DMS153 (cell line): ENCODE measurements at places on chromosomes 12 and 14.

DNA sequence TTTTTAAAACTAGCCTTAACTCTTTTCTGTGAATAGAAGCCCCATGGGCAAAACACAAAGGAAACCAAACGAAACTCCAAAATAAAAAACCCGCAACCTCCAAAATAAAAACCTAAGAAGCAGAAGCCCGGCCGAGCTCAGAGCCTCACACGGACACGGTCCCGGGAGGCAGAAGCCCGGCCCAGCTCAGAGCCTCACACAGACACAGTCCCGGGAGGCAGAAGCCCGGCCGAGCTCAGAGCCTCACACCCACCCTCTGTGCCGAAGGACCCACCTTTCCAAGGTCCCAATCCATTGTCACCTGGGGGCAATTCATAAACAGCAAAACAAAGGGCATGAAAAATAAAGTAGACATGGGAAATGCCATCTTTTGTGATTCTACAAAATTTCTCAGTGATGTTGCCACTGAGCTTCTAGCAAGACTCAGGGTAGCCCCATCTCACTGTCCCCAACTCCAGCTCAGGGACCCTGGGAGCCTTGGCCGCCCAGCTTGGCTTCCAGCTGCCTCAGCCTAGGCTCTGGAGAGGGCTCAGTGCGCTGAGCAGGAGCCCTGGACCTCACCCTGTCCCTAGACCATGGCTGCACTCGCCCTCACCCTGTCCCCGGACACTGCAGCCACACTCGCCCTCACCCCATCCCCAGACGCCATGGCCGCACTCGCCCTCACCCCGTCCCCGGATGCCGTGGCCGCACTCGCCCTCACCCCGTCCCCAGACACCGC lies 82.2 kb downstream of the GALNT9 start:
- DNase-seq, result no peak

DNA sequence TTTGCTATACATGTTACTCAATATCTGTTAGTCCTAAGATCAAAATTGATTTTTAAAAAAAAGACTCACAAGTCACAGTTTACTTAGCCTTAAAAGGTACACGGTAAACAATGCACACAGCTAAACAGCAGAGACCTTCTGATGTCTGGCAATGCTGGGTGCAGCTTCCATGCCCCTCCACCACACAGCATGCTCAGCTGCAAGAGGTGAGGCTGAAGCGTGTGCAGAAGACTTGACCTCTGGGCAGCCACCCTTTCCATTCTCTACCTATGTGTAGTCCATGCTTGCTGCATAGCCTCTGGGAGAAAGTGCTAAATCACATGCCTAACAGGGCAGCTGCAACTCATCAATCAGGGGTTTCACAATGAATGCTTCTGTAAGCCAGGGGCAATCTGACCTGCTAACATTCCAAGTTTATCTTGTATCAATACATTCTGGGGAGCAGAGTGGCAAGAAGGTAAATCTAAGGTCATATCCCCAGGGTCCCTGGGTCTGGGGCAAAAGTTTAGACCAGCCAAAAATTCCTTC lies 44.5 kb upstream of the AMN1 start:
- peak; percentile 3 for DNase-seq

DNA sequence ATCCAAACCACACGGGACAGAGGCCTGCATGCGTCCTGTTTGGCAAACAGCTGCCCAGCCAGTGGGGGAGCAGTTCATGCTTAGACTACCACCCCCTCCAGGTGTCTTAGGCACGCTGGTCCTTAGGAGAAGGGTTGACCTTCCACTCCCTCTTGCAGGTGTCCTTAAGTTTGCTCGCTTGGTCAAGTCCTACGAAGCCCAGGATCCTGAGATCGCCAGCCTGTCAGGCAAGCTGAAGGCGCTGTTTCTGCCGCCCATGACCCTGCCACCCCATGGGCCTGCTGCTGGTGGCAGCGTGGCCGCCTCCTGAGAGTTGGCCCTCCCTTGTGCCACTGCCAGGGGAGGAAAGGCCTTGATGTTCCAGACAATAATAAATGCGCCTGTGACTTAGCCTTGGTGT lies 1.8 kb downstream of the C12orf57 start:
- no peak for DNase-seq

DNA sequence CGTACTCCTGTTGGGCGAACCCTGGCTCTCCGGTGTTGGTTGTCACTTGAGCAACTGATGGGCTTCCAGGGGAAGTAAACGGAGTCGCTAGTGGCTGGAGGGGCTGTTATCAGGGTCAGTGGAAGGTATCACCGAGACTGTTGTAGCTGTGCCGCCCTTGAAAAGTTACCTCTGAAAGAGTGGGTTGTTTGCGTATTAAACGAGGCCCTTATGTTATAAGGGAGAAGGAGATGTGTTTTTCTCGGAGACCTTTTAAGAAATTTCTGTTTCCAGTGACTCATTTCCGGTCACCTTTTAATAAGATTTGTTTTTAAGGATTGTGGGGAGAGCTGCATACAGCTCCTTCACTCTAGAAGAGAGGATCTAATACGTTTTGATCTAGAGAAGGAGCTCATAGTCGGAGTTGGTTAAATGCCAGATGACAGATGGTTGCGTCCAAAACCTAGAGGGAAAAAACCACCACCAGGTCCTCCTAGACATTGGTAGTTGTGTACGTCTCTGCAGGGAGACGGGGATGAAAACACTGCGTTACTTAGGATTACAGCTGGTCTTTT lies 750 bp upstream of the DBX2 start:
- DNase-seq, result no peak

DNA sequence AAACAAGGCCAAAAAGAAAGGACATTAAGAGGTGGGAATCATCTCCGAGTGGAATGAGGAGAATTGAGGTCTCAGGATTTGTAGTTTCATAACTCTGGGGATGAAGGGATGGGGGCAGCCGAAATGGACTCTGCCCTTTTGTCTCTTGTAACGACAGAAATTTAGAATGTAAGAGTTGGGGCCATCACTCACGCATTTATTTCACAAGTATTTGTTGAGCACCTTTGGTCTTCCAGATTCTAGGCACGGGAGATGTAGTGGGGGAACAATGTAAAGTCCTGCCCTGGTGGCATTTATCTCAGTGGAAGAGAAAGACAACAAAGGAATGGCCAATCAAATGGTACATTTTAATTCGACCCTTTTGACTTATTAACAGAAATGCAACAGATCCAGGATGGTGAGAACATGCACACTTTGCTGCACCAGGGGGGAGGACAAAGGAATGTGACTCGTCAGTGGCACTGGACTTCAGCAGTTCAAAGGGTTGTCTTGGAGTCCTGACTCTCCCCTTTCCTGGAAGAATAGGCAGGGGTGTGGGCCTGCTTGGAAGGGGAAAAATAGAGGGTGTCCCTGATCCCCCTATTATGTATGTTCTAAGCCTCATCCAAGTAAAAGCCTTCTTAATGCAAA lies 102.0 kb downstream of the TMEM30B start:
- no peak for DNase-seq

- DNase-seq, result no peak
Observed at GRCh38 chr12:78038986-78039385, 208.3 kb downstream of the NAV3 start.

GRCh38 chr14:89015016-89015415 lies 190.6 kb downstream of the TTC8 start:
- no peak for DNase-seq

DNA sequence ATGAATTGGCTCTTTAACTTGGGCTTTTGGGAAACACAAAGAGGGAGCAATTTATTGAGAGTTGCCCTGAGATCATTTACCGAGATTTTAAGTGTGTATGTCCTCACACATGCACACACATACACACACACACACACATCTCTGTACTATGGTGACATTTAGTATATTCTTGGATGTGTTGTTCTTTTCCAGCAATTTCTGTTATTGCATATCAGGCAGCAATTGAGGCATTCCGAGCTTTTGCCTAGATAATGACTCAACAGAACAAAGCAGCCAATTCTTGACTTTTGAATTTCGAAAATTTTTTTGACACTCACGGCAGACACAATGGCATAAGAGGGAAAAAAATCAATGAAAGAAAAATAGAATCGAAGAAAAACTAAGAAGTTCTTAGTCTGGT lies 248.5 kb downstream of the DUSP6 start:
- DNase-seq, result no peak

DNA sequence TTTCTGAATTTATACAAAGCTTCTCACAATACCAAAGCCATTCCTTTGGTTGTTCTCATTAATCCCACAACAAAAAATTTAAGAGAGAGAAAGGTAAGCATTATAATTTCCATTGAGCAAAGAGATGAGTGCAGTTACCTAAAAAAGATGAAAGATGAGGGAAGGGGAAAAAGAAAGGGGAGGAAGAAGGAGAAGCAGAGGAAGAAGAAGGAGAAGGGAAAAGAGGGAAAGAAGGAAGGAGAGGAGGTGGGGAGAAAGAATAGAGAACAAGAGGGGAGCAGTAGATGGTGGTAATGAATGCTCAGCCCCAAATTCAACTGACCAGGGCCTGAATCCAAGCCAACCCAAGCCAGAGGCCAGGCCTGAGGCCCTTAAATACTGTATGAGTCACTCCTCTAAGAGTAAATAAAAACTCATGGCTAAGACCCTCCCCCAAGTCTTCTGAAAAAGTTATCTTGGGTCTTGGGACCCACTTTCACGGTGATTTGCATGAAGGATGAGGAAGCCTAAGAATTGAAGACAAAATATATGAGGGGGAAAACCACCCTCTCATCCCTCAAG lies 144.6 kb downstream of the ITPR2 start:
- DNase-seq, result no peak

DNA sequence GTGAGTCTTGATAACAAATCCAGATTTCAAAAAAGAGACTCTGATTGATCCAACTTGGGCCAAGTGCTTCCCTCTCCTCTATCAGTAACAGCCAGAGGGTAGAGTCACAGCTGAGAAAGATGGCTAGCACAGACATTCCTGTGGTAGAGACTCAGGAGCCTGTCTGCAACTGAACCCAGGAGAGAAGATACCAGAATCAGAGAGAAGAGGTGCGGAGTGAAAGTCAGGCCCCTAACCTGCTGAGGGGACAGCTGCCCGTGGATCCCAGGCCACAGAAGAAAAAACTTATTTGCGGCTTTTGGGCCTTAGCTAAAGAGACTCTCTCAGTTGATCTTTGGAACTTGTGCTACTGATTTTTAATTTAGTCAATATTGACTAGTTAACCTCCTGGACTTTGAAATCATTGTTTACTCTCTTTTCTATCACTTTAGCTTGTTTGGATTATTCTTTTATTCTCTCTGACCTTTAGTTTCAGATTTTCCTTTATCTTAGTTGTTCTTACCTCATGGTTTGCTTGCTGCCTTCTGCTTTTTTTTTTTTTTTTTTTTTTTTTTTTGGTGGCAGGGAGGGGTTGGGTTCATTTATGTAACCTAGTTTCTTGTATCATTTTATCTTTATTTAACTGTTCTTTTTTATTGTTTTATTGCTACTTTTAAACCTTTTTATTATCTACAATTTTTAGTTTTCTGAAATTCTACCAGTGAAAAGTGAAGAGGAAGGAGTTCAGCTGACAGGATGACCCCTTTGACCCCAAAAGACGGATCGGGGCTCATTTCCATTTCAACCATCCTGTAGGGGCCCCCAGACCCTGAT lies 154.9 kb upstream of the KRR1 start:
- DNase-seq, result no peak

GRCh38 chr14:20698934-20699333 lies 10.4 kb downstream of the ANG start:
- no peak for DNase-seq

- DNase-seq, result no peak
Observed at GRCh38 chr12:75439930-75440329, 40.6 kb upstream of the GLIPR1 start.
